Skin of body (tissue), 3 donors: ENCODE measurements at places on chromosomes 16 and 17.

DNA sequence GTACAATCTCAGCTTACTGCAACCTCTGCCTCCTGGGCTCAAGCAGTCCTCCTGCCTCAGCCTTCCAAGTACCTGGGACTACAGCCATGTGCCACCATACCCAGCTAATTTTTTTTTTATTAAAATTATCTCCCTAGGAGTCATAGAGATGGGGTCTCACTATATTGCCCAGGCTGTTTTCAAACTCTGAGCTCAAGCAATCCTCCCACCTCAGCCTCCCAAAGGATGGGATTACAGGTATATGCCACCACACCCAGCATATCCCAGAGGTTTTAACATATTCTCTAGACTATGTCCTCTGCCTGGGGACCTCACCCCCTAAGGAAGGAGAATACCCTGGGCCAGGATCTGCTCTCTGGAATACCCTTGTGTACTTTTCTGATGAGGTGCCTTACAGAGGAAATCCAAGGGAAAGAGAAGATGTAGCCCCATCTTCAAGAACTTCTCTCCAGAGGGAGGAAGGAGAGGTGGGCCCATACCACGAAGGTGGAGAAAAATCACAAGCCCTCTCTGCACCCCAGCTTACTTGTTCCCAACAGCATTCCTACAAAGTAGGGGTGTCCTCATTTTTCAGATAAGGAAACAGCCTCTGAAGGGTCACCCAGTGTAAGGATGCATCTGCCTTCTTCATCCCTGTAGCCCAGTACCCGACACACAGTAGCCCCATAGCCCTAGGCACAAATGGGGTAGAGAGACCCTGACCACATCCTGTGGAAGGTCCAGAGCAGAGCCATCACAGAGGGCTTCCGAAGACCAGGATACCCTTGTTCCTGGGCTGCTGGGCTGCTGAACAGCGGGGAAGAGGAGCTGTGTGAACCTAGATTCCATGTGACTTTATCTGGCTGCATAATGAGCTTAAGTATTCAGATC, 151.6 kb downstream of the SOCS1 start:
- no peak for DNase-seq

DNA sequence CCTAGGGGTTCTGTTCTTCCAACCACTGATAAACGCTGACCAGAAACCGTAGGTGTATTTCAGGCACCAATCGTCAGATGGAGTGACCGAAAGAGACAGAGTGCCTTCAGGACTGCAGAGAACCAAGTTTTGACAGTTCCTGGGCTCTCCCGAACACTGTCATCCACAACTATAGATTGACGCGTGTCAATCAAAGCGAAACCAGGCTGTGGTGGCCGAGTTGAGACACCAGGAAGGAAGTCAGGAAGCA, 11.9 kb upstream of the AURKB start:
- DNase-seq: no peak

GRCh38 chr17:3802461-3803307, 1.7 kb upstream of the ITGAE start:
- DNase-seq: no peak

DNA sequence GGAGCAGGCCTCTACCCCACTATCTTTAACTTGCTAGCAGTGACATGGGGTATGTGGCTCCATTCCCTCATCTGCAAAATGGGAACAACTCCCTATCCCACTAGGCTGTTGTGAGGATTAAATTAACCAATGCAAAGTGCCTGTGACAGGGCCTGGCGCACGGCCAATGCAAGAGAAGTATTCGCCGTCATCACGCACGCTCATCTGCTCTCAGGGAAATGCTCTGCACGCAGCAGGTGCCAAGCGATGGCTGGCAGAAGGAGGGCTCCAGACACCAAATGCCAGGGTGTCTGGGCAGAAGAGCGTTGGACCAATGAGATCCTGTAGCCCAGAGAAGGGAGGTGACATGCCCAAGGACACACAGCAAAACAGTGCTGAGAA, 17.3 kb downstream of the FAM83G start:
- DNase-seq: no peak

GRCh38 chr16:27098366-27099049, 31.8 kb downstream of the C16orf82 start:
- no peak for DNase-seq

- DNase-seq: no peak
These were observed 64.6 kb downstream of the CDK5R1 start for GRCh38 chr17:32551186-32551955.

DNA sequence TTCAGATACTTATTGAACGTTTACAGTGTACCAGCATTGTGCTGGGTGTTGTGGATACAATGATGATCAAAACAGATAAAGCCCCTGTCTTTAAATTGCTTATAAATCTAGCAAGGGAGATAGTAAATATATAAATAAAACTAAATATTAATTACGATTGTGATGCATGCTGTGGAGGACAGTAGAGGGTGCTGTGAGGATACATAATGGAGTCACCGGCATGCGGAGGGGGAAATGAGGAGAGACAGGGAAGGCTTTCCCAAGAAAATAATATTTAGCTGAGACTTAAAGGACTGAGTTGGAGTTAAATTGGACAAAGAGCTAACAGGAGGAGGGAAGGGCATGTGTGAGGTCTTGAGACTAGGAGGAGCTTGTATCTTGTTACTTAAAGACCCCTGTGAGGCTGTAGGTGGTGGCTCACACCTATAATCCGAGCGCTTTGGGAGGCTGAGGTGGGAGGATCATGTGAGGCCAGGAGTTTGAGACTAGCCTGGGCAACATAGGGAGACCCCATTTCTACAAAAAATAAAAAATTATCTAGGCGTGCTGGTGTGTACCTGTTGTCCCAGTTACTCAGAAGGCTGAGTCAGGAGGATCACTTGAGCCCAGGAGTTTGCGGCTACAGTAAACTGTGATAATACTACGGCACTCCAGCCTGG, 2.4 kb downstream of the DHRS7B start:
- DNase-seq: peak; percentile 15

GRCh38 chr17:5552841-5553240, 31.5 kb downstream of the NLRP1 start:
- DNase-seq: no peak

GRCh38 chr16:84759061-84759460, 59.3 kb downstream of the USP10 start:
- DNase-seq: no peak

GRCh38 chr16:53864819-53865493, 161.0 kb downstream of the FTO start:
- no peak for DNase-seq
